ENCODE measurements at places on chromosomes 4 and X.

- DNase-seq: no peak
Observed at GRCh38 chrX:134362560-134363089, 97.3 kb upstream of the HPRT1 start.

DNA sequence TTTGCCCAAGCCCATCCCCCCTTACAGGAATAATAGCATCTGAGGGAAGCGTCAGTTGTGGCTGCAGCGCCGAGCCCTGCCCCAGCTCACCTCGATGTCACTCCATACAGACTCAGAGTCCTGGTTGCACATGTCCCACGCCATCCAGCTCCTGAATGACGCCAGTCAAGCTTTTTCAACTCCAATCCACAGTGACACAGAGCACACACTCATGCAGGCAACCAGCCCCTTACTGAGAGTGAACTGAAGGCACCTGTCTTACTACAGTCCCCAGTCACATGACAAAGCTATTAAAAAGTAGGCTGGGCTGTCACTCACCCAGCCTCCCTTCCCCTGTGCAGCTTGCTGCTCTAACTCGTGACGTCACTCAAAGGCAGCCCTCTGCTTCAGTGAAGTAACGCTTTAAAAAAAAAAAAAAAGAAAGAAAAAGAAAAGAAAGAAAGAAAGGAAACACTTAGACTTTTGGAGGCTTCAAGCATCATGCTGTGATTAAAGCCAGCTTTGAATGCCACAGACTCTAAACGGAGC is at the start of gene PPARGC1A:
Gene PPARGC1A (minus strand): TSS at position 234 of the 528 bp plus-strand sequence. CDS start 90 bp downstream, at position 144.
- DNase-seq: no peak

GRCh38 chr4:168496834-168497233 is at the start of gene PALLD:
TSS of gene PALLD (plus strand) at chr4:168497052.
- no peak for DNase-seq

DNA sequence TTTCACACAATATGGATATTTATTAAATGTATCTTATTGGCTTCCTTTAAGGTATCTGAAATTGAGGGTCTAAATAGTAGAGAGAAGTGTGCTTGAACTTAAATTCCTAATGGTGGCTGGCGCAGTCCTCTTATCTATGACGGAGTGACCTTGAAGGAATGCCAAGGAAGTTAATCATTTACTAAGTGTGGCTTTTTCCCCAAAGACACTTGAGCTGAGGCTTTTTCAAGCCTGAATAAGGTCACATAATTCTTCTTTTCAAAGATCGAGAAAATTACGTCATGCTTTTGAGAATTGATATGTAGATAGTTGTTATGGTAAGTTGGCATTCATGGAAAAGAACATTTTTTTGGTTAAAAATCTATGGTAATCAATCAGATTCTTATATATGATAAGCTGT is 11.7 kb upstream of the PRPS2 start:
- no peak for DNase-seq

GRCh38 chrX:2484256-2484655 is 16.5 kb downstream of the DHRSX start:
- no peak for DNase-seq

DNA sequence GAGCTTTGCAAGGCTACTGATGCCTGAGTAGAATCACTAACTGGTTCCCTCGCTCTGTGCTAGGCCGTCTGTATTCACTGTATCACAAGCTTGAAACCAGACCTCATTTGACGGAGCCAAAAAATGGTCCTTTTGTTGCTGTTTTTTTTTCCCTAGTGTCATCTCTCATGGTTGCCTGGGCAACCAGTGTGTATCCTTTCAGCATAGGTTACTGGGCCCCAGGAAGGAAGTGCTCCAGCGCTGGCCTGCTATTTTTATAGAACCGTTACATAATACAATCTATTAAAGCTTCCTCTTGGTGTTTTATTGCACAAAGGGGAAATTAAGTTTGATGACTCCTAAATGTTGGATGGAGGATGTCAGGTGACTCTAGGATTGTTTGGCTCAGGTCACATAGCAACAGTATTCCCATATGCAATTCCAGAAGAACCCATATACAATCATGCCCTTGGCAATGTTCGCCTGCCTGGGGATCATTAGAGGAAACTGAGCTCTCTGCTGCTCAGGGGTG is 220.4 kb downstream of the SPRY1 start:
- DNase-seq: no peak

DNA sequence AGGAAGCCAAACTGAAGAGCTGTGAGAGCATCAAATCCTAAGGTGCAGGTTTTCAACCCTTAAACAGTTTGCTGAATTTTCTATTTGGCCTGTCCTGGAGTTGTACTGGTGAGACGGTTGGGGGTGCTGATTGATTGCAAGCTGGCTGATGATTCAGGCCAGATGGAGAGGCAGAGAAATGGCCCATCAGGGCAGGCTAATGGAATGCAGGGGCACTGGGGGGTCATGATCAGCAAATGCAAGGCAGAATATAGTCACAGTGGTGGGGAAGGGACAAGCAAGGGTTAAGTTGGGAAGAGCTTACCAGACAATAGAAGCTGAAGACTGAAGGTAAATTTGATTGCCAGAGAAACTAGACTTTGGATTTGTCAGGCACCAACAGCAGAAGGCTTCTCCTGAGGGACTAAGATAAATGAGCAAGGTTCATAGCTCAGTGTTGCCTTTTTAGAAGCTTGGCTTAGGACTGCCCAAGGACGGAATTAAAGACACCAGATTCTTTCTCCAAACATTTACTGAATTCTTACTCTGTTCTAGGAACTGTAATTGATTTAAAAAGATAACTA is 4.3 kb upstream of the AADAT start:
- DNase-seq: no peak

DNA sequence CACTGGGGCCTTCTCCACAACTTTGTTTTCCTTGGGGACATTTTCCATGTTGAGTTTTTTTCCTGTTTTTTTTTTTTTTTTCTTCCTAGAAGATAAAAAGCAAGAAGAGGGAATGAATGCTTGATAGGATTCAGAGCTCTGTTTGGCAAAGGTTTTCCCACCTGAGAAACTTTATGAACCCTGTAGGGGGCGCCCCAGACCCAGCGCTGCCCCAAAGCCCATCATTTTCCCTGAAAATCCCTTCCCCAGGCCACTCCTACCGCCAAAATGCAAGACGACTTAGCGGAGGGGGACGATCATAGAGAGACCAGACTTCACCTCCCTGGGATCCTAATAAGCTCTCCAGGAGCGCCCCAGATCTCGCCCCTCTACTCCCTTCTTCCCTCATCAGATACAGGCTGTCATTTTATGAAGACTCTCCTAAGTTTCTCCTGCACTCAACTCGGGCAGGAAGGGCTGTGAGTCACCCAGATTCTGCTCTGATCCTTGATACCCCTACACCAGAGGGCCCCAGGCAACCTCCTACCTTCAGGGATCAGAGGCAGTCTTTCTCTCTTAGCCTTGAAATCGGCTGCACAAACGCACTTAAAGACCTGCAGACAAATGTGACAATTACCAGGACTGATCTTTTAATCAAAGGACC is 1.4 kb downstream of the BEX5 start:
- no peak for DNase-seq

DNA sequence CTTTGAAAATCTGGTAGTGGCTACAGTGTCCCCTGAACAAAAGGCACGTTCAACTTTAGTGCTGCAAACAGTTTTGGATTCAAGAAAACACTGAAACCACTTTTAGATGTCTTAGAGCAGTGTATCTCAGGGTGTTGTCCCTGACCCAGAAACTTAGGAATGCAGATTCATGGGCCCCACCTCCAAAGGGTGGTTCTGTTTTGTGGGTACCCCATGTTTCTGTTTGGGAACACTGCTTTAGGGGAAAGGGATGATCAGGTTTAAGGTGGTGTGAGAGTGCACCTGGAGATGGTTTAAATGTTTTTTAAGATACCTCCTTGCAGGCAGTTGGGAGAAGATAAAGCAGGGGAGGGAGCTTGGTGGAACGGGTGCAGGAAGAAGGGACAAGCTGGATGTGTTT is 55.6 kb downstream of the JADE1 start:
- DNase-seq: no peak

- no peak for DNase-seq
Observed at GRCh38 chr4:120844528-120844921, 78.0 kb downstream of the PRDM5 start.

DNA sequence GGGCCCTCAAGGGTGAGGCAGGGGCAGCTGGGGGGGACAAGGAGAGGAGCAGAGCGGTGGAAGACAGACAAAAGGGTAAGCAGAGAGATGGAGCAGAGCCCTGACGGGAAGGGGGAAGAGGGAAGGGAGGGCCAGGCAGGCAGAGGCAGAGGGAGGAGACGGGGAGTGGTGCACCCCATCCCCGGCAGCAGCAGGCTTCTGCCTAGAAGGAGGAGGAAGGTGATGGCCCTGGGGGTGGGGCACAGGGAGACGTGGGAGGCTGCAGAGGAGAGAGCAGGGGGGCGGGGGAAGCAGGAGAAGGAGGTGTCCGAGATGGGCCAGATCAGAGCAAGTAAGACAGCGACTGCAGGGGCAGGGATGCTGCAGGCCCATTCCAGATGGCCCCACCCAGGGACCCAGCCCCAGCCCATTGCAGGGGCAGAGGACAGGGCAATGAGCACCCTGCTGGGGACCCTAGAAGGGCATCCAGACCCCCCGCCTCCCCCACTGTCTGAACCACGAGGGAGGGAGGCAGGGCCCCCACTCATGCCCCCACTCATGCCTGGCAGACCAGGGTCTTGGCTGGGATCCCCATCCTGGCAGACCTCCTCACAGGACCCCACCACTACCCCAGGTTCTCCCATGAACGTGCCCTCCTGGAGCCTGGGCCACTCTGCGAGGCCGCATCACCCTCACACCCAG is 2.7 kb downstream of the L1CAM start:
- no peak for DNase-seq

DNA sequence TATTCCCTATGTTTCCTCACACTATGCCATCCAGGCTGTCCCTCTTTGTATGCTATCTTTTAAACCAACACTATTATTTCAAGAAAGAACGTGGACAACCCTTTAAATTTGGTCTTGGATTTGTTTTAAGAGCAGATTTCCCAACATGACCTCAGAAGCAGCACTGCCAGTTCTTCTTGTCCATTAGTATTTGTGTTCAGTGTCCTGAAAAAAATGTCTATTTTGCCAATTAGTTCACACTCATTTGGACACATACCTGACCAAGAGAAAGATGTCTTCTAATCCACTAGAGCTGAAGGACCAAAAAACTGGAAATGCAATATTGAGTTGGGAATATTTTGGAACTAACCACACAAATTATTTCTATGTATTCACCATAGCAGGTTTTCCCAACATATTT is 223.2 kb upstream of the CNKSR2 start:
- DNase-seq: no peak

- no peak for DNase-seq
Observed at GRCh38 chr4:13328591-13328990, 155.5 kb downstream of the RAB28 start.

GRCh38 chr4:95066050-95066449 is 308.3 kb downstream of the BMPR1B start:
- DNase-seq: no peak

GRCh38 chrX:47752685-47753084 is 84.0 kb upstream of the ZNF81 start:
- no peak for DNase-seq

- no peak for DNase-seq
Observed at GRCh38 chrX:48698306-48698705, 1.8 kb downstream of the SUV39H1 start.

DNA sequence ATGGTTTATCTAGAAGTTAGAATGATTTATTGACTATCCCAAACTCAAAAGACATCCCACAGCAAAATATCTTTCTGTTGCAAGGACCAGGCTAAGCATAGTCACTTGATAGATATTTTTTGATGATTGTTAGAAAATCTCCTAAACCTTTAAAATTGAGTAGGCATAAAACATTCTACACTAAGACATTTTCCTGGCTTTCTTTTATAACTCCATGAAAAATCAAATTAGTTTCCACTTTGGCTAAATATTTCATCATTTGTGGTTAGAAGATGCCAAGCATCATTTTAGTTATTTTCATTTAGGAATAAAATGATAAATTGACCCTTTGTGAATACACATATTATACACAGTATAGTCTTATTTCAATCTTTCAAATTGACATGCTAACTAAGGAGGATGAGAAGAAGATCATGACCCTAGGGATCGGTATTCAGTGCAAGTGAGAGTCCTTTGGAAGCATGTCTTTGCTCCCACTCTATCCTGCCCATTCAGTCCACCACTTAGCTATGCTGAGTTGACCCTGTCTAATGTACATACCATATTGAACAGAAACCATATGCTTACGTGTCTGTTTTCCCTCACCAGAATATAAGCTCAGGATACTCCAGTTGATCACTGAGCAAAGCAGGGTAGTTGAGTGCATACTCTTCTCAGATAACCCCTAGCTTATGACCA is 136.6 kb upstream of the OTUD4 start:
- no peak for DNase-seq

DNA sequence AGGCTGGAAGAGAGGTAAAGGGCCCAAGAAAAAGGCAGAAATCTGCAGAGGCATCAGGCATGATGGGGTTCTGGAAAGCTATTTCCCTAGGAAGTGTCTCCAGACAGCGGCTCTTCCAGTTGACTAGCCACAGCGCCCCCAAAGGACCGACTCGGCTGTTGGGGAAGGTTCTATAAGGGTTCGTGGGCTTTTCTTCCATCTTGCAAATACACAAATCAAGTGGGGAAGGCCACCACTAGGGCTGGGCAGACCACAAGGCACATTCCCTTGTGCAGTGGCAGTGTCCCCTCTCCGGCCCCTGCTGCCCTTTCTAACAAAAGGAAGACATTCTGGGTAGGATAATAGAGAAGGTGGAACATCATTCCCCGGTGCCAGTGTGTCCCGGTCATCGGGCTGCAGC is 18.2 kb downstream of the BCOR start:
- no peak for DNase-seq

DNA sequence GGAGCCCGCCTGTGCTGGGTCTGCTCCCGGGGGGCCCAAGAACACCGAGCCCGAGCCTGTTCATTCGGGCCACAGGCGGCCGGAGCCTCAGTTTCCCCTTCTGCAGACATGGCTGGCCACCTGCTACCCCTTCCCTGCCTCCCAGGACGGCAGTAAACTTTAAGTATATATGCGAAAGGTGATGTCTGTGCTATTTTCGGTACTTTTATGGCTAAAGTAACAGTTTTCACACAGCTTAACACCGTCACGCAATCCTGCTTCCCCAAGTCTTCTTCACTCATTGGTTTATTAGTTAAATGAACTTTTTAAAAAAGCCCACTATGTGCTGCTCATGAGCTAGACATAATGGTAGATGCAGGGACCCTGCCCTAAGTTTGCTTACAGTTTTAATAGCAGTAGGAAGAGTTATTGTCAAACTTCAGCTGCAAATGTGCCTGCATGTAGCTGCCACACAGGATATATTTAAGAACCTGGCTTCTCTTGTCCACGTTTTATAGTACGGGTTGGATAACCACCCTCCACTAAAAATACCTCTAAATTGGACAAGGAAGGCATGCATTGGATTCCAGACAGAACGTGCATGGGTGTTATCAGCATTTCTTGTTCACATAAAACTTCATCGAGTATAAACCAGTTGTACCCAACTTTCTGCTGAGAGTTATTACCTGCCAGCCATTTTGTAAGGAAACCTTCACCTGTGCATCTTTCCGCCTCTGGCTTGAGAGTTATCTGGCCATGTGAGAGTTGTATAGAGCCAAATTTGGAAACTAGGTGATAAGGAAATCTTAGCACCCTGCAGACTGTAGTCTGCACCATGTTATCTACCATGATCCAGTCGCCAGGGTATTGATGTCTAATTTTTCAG is 741 bp downstream of the ANAPC4 start:
- peak; percentile 15 for DNase-seq

GRCh38 chr4:68375667-68376559 is 26.0 kb upstream of the YTHDC1 start:
- peak; percentile 63 for DNase-seq

- no peak for DNase-seq
Observed at GRCh38 chrX:78237127-78237526, 90.3 kb downstream of the CYSLTR1 start.
